ENCODE measurements at places on chromosomes 1 and 21.

DNA sequence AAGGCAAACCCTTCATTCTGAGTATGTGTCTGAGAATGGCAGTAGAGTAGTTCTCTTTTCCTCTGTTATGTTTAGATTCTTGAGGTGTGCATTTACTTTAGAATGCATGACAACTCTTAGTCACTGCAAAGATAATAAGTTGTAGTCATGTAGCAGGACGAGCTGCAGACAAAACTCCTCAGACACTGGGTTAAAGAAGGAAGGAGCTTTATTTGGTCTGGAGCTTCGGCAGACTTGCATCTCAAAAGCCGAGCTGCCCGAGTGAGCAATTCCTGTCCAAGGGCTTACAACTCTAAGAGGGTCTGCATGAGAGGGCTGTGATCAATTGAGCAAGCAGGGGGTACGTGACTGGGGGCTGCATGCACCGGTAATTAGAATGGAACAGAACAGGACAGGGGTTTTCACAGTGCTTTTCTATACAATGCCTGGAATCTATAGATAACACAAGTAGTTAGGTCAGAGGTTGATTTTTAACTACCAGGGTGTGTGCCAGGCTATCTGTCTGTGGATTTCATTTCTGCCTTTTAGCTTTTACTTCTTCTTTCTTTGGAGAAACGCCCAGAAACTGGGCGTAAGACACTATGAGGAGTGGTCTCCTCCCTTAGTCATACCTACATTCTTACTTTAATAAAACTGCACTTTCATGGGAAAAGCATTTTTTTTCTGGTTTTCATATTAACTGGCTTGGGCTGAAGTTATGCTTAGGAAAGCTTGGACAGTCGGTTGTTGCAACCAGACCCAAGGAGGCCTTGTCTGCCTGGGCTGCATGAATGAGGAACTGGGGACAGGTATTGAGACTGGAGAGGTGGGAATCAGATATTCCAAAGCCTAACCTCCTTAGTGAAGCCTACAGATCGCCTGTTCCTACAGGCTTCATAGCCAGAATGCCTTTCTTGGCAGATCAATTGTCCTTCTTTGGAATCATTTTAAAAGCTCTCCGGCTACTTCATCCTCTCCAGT is 115.1 kb downstream of the RHOU start:
- DNase-seq = no peak

DNA sequence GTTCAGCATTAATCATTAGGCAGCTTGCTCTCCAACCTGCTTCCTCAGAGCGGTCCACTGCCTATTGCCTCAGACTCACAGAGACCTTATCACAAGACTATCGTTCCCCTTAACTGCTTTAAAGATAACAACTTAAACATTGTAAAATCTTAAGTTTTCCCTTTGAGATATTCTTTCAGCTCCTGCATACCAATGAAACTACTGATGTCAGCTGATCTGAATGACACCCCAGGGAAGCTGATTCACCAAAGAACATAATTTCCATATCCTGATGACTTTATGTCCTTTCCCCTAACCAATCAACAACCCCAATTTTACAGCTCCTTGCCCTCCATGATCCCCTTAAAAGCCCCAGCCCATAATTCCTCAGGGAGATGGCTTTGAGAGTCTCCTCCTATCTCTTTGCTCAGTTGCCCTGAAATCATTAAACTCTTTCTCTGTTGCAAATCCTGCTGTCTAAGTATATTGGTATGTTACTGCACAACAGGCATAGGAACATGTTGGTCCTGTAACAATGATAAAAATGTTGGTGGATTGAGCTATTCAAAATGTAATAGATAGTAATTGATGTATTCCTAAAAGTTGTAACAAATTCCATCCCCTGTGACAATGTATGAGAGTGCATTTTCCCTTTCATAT is 621.4 kb upstream of the RGS18 start:
- DNase-seq = no peak

- DNase-seq = no peak
Observed at GRCh38 chr1:242006976-242007375, 8.1 kb upstream of the MAP1LC3C start.

GRCh38 chr1:162165528-162165927 is 96.0 kb downstream of the NOS1AP start:
- DNase-seq = no peak

- no peak for DNase-seq
Observed at GRCh38 chr1:243465081-243465480, 209.2 kb downstream of the SDCCAG8 start.

DNA sequence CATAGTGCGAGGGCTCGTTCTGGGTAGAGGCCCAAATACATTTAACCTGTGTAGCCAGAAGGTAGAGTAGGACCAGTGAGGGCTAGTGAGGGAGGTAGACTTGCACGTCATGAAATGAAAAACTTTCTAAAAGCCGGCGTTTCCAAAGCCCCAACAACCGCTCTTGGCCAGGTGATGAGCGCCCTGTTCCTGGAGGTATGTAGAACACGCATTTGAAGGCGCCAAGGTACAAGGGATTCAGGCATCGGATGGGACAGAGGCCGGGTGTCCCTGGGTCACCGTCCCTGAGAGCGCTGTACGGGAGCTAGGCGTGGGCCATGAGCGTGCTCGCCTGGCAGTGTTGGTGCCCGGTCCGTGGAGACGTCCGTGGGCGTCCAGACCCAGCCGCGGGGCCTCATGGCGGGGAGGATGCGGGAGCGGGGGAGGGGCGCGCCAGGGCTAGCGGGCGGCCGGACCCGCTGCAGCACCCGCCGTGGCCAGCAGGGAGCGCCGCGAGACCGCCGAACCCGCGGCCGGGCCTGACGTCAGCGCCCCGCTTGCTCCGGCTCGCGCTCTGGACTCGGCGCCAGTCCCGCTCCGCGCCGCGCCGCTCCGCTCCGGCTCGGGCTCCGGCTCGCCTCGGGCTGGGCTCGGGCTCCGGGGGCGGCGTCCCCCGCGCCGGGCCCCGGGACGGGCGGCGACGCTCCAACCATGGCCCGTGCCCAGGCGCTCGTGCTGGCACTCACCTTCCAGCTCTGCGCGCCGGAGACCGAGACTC is at the start of gene PTPRU:
PTPRU (plus strand) TSS at position 568 of the 757 bp plus-strand sequence; CDS start at position 691, 123 bp downstream.
- peak; percentile 72 for DNase-seq

- no peak for DNase-seq
Observed at GRCh38 chr1:183730886-183731573, 73.9 kb upstream of the RGL1 start.

DNA sequence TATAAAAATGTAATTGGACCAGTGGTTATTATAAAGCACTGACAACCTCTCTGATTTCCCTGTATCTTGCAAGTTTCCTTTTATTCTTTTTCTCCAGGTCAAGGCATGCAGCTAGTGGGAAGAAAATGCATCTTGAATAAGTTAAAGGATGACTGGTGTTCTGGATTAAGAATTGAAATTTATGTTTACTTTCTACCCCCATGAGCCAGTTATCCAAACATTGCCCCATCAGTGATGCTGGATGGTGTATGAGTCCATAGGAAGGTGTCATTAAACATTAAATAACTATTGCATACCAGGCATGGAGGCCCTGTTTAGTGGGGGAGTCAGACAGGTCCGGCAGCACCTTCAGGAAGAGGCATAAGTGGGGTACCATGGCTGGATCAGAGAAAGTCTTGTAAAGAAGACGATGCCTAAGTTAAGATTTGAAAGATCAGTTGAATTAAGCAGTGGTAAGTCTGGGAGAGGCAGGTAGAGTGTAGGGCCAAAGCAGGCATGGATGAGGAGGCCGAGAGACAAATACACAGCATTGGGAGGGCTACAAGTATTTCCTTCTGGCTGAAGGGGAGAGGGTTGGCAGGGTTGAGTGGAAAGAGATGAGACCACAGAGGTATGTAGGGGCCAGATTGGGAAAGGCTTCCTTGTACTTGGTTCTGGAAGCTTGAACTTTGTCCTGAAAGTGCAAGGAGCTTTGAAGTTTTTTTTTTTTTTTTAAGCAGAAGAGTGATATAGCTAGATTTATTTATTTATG is 5.7 kb downstream of the SZRD1 start:
- DNase-seq = no peak

- no peak for DNase-seq
Observed at GRCh38 chr1:66271216-66271903, 262.6 kb upstream of the SGIP1 start.

DNA sequence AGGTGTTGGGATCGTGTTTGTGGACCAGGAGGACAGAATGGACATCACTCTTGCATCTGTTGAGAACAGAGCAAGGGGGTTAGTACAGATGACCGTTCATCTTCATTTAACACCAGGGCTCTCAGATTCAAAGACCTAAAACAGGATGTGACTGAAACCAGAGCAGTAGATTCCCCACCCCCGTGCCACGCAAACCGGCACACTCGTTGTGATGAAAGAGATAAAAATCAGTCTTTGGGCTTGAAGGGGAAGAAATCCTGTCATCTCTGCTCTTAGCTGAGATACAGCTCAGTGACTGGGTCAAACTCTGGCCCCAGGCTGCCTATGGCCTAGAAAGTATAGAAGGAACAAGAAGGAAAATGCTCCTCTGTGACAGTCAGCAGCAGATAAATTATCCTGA is 146.2 kb upstream of the KRTAP19-8 start:
- peak; percentile 66 for DNase-seq

DNA sequence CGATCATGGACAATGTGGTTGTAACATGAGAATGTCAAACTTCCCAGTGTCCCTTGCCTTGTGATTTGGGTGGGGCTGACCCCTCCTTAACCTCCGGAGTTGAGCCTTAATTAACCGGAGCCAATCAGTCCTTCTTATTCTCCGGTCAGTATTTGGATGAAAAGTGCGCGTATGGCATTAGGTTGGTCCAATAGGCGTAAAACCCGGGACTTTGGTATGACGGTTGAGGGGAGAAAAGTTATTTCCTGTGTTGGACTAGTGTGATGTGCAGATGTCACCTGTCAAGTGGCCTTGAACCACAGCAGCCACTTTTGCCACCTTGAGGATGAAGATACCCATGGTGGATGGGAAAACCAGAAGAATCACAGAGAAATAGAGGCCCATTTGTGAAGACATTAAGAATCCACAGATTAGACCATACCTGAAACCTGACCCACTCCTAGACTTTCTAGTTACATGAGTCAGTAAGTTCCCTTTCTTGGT is 5.1 kb downstream of the PAFAH2 start:
- no peak for DNase-seq

DNA sequence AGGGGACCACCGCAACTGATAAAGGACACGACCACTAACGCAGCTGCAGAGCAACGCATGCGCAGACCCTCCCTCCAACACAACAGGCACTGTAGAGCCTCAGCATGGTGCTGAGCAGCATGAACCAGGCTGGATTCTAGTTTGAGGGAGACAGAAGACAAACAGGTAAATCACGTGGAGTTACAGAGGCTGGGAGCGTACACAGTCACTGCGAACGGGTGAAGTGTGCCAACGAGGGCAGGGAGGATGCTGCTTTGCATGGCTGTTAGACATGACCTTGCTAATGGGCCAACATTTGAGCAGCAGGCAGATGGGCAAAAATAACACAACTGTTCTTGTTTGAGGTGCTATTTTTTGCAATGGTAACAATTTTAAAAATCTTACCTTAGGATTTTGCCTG is 55.2 kb upstream of the NADK start:
- DNase-seq = no peak

DNA sequence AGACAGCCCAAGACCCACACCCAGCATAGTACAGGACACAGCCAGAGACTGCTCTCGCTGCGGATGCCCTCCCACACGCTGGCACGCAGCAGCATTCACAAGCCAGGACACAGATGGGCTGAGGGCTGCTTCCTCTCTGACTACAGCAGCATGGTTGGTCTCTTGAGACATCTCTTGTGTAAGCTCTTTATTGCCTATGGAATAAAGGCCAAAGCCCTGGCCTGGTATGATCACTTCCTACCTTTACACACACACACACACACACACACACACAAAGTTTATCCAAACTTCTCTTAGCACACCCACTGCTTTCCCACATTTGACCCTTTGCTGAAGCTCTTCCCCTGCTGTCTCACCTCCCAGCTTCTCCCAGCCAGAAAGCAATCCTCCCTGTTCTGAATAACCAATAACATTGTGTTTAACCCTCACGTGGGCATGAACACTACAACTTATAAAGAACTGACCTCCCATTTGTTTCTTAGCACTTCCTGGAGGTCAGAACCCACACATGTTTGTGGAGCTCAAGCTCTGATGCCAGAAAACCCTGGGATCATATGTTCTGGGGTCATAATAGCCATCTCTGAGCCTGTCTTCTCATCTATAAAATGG is 1.2 kb upstream of the LUZP1 start:
- no peak for DNase-seq
